ENCODE measurements at places on chromosomes 3 and 15.

DNA sequence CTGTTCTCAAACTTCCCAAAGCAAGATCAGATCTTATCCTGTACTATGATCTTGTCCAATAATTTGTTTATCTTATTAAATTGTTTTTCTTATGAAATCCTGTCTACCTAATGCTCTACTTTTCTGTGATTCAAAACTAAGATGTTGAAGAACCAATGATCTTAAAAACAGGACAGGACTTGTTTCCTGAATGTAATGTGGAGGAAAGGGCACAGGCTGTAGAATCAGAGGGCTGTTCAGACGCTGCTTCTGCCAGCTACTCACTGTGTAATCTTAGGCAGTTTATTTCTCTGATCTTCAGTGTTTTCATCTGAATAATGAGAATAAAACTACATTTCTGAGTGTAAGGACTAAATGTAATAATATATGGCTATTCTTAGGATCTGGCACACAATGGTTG is 20.1 kb upstream of the DMXL2 start:
- DNase-seq: no peak

GRCh38 chr15:76177491-76178040 is 117.8 kb downstream of the TMEM266 start:
- DNase-seq: peak; percentile 65

DNA sequence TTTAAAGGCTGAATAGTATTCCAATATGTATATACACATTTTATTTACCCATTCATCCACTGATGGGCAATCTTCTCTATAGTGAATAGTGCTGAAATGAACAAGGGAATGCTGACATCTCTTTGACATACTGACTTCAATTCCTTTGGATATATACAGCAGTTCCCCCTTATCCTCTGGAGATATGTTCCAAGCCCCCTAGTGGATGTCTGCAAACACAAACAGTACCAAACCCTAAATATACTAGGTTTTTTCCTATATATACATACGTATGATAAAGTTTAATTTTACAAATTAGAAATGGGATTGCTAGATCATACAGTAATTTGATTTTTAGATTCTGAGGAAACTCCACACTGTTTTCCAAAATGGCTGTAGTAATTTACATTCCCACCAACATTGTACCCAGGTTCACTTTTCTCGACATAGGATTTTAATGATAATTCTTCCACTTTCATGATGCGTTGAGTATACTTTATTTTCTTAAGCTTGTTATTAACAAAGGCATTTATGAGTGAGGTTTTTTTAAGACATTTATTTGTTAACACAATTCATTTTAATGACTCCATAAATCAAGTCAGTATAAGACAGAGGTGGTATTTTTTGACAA is 38.2 kb downstream of the VPS13C start:
- DNase-seq: no peak

DNA sequence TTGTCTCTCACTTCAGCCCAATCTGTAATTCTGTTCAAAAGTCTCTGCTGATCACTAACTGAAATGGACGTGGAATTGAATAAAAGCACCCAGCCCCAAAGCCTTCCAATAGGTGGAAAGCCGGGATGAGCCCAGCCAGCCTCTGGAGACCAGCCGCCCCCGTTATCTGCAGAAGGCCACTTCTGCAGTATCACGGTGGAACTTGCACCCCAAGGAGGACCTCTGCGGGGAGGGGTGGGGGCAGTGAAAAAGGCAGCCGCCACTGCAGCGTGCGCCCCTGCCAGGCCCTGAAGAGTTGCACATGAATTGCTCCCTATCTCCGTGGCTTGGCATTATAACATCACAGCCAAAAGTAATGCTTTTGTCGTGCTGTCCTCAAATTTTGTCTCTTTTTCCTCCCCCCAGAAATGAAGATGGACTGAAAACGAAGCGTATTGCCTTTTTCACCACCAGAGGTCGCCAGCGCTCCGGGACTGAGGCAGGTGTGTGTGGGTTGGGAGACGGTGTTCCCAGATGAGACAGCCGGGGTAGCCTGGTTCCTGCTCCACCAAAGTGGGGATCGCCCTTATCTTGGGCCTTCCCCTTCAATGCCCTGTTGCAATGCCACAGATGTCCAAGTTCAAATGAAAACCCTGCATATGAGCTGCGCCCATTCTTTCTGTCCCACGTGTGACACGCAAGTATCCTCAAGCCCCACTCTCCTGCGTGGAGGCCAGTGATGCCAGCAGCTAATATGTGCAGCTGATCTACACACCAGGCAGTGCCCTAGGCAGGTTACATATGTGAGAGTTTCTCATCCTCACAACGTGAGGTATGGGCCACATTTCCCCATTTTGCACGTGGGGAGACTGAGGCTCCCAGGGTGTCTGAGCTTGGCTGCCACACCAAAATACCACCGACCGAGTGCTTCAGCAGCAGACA is 96.0 kb downstream of the LRRK1 start:
- DNase-seq: peak; percentile 51

- peak; percentile 87 for DNase-seq
Measured at GRCh38 chr3:70849911-70850699, 537.7 kb upstream of the MDFIC2 start.
